ENCODE measurements at places on chromosomes 1 and 21. TPM values are rescaled to one million over a fixed set of nuclear protein-coding genes. Genes with fewer than 3 reads are reported as not detected.

DNA sequence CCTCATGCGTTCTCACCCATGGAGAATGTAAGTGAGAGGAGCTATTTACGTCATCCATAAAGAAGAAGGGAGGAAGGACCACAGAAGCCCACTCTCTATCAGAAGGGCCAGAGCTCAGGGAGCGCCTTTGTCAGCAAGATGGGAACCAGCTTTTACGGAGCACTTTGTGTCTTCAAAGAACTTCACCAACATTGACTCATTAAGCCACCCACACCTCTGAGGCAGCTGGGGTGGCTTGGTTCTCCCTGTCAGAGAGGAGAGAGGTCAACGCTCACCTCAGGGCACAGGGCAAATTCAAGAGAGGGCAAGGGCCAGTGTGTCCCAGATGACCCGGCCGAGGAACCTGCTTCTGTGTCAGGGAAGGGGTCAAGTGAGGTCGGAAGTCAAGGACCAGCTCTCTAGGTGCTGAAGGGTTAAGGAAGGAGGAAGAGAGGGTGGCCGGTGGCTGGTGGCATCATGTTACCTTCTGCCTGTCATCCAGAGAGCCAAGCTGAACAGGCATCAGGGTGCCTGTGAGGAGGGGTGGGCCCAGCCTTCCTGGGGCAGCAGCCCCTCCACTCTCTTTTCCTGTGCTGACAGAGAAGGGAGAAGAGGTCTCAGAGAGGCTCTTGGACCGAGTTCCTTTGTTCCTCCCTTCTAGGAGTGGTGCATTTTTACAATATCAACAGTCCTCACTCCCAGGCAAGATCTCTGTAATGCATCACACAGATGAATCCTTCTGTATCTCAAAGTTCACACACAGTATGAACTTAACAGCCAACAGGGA lies 109.0 kb downstream of the ETS2 start:
- DNase-seq = no peak

DNA sequence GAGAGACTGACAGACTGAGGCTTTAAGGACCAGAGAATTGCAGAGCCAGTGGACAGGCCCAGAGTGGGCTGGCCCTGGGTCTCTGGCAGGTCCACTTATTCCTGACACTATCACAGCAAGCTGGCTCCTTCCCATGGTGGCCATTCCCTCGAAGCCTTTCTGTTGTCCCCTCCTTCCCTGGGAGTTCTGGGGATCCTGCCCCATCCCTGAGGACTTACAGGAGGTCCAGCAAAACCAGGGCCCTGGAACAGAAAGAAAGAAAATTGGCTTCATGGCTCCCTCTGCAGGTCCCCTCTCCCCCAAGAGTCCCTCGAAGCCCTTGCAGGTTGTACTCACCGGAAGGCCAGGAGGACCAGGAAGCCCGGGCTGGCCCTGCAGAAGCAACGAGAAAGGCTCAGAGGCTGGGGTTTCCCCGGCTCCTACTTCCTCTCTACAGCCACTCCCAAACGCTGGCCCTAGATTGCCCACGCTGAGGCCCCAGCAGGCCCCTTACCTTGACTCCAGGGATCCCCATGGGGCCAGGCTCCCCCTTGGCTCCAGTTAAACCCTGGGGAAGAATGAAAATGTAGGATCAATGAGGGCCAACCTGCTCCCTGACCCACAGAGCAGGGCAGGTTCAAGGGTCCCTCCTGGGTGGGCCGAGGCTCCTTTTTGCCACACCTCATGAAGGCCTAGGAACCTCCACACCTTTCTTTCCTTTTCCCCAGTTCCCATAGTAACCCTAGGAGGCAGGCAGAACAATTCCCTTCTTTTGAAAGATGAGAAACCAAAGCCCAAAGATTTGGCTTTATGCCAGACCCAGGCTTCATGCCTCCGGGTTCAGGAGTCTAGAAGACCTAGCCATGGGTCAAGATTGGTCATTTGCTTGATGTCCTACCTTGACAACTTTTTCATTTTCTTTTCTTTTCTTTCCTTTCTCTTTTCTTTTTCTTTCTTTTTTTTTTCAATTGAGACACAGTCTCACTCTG lies 4.6 kb downstream of the COL9A2 start:
- DNase-seq = peak; percentile 12

DNA sequence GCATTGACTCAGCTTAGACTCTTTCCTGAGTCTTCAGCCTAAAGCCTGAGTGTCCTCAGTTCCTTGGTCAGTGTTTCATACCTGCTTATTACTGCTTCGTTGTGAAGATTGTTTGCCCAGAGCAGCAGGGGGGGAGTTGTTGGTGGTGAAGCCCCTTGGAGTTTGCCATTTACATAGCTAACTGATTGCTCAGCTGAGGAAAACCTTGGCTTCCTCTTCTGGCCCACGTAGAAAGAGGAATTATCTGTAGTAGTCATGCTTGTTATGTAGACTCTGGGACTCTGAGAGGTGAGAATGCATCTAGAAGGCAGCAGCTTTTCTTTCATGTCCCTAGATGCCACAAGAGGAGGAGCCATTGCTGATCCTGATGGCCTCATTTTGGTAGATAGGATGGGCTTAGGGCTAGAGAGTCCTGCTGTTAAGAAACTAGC lies 125.9 kb downstream of the MAST2 start:
- no peak for DNase-seq

DNA sequence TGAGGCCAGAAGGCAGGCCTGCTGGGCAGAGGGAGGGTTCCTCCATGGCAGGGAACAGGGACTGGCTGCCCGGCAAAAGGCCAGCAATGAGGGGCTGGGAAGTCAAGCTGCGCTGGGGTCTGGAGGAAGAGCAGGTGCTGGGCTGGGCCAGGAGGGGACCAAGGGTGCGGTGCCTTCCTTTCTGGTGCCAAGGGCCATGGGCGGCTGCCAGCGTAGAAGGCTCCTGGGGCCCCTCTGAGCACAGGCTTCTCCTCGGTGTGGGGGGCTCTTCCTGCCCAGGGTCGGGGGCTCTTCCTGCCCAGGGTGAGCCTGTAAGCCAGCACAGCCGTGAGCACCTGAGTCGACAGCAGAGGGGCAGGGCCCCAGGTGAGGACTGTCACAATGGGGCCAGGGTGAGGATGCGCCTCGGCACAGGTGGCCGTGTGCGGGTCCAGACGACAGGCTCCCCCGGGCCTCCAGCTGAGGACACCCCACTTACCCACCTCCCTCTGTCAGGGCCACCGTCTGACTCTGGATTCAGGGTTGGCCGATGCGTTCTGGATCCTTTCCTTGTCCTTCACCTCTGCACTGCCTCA lies 10.7 kb upstream of the DNMT3L start:
- DNase-seq = no peak

C1orf50 gene
- polyA plus RNA-seq = 4.6 TPM

DNA sequence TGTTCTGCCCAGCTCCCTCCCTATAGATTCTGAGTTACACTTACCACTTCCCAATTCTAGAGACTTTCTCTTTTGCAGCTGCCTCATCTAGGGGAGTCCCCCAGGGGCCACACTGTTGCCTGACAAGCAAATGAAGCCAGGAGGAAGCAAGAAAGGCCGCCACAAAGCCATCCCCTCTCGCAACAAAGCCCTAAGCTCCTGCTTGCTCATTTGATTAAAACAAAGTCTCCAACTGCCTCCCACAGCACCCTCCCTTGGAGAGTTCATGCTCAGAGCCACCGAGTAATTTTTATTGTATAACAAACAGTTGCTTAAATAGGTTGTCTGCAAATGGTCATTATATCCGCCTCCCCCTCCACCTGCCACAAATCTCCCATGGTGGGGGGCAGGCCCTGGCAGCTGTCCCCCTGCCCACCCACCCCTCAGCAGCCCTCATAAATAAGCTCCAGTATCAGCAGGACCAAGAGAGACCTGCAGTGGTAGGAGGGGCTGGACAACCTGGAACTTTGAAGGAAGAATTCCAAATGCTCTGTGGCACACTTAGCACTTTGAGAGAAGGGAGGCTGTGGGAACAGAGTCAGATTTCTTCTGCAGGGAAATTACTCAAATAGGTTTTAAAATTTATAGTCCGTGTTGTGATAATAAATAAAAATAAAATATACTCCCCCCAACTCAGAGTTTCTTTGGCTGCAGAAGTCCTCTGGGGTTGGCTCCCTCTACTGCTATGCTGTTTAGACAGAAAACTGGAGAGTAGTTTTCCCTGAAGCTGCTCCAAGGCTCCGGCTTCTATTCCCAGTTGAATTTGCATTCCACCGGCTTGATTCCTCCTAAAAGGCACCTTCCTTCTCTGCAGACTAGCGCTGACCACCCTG lies 237.5 kb downstream of the TTLL7 start:
- no peak for DNase-seq

DNA sequence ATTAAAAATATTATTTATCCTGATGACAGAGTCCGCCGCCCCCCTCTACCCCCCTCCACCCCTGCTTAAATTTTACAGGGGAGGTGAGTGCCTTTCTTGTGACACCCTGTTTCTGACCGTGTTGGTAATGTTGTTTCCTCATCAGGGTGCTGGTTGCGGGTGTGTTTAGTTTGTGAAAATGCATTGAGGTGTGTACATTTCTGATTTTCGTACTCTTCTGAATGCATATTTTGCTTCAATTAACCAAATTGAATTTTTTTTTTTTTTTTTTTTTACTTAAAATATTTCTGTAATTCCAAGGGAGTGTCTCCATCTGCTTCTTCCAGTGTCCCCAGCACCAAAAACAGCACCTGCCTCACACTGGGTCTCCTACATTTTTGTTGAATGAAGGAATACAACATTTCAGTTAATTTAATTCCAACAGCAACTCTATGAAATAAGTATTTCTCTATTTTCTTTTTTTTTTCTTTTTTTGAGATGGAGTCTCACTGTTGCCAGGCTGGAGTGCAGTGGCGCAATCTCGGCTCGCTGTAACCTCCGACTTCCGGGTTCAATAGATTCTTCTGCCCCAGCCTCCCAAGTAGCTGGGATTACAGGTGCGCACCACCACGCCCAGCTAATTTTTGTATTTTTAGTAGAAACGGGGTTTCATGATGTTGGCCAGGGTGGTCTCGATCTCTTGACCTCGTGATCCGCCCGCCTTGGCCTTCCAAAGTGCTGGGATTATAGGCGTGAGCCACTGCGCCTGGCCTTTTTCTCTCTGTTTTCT lies 5.6 kb upstream of the SLC2A1 start:
- DNase-seq = no peak

Measured in lung (tissue), 17 donors.